ENCODE measurements at places on chromosomes 11 and 22. TPM values are rescaled to one million over a fixed set of nuclear protein-coding genes. Genes with fewer than 3 reads are reported as not detected.
A peak's percentile ranks its signal among the peaks of the same experiment; 100 is the strongest.

DNA sequence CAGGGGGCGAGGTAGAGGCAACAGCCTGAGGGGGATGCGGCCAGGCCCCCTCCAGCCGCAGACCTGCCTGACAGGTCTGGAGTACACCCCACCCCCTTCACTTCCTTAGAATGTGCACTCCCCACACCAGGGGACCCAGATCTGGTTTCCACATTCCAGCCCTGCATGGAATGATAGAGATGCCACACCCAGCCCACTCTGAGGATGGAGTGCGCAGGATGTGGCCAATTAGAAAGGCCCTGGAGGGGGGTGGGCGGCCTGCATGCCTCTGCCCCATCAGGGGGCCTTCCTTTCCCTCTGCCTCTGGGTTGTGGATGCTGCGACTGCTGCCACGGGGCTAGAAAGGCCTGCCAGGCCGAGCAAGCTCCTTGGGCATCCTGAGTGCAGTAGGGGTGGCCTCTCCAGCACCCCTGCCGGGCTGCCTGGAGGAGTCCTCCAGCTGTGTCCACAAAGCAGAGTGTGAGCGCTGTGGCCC is 28.2 kb upstream of the MGAT3 start:
- DNase-seq, result no peak

- peak; percentile 87 for DNase-seq
These were observed 723 bp upstream of the CD82 start for GRCh38 chr11:44564670-44565210.

- no peak for DNase-seq
These were observed 8.4 kb upstream of the MAP6 start for GRCh38 chr11:75677275-75677674.

DNA sequence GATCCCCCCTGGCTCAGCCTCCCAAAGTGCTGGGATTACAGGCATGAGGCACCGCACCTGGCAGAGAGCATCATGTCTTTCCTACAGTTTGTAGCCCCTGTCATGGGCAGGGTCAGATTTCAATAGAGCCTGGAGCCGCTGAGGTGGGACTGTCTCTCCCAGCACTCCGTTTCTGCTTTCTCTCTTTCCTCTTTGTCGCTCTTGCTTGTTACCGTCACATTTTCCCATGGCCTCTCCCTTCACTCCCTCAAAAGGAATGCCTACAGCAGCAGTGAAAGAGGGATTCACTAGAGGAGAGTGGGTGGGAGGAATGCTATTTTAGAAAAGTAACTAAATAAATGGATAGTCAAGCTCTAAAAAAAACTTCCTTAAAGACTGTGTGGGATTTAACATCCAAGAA is 136.7 kb upstream of the TTC12 start:
- DNase-seq, result no peak

- DNase-seq, result no peak
These were observed 30.3 kb upstream of the PRR5 start for GRCh38 chr22:44671742-44672141.

- DNase-seq, result no peak
These were observed 238.0 kb upstream of the PLET1 start for GRCh38 chr11:112498701-112499100.

DNA sequence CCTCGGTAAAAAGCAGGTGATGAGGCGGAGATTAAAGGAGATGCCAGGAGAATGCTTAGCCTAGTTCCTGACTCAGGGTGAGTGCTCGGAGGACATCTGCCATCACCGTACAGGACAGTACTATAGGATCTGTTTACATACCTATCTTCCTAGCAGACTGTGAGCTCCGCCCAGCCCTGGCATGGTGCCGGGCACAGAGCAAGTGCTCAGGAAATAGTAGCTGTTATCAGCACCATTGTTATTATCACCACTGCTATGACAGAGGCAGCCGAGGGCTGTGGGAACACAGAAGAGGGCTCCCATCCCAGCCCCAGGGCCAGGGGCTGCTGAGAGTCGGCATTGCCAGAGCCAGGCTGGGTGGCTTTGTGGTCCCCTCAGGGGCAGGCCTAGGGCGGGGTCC is 642 bp upstream of the SEPTIN3 start:
- no peak for DNase-seq

- peak; percentile 78 for DNase-seq
These were observed 132.1 kb upstream of the BLID start for GRCh38 chr11:122248131-122248530.

DNA sequence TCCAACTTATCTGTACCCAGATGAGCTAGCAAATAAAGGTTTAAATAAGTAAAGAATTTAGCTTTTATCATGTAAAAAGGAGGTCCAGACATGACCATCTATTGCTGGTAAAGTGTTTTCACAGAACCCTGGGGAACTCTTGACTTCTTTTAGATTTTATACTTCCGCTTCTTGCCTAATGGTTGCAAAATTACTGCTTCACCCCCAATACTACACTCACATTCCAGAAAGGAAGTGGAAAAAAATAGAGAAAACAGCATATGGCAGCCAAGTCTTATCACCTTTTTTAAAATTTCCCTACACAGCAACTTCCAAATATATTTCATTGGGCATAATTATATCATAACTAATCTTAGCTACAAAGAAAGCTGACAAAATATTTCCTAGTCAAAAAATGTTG is 12.1 kb downstream of the BBOX1 start:
- no peak for DNase-seq

DNA sequence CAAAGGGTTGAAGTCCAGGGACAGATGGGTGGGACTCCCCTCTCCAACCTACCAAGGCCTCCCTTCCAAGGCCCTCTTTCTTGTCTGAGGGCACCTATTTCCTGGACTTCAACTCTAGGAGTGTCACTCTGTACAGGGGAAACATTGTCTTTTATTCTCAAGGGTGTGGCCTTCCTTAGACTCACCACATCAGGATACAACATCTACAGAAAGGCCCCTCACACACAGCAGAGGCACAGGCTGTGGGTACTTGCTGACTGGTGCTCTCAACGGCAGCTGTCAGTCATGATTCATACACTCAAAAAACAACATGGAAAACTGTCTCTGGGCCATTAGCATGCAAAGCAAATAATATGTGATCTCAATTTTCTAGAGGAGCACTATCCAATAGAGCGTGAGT is 78.0 kb downstream of the RCN1 start:
- no peak for DNase-seq

- DNase-seq, result peak; percentile 80
These were observed 824 bp upstream of the CBX6 start for GRCh38 chr22:38872831-38873248.

GRCh38 chr22:36872084-36872483 is 11.3 kb downstream of the NCF4 start:
- no peak for DNase-seq

DNA sequence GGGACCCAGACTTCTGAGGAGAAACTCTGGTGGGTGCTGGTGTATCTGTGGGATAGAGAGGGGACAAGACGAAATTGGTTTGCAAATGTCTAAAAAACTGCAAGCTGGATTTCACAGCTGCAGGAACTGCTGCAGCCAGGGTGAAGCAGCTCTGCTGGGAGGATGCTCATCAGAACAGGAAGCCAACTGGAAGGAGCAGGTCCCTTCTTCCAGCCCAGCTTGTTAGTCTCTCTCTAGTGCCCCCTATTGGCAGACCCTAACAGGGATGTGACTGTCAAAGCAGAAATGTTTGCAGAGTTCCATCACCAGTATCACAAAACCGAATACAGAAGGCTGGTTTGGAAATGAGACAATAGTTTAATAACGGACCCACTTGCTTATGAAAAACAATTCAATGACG is 74.8 kb upstream of the SLC22A12 start:
- DNase-seq, result no peak

DNA sequence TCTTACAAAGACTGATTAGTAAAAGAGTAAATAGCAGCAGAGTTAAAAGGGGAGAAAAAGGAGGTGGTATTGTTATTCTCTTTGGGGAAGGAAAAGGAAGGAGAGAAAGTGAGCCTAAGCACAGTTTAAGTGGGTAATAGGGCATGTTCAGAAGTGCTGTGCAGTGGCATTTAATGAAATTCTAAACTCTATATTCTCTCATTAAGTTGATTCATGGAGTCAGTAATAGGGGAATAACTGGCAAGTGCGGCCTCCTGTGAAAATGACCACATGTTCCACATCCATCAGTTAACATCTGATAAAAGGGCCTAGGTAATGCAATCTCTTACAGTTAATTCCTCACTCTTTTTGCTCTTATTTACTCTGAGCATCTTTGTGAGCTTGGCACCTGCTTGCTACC is 516.7 kb downstream of the JRKL start:
- DNase-seq, result no peak

DNA sequence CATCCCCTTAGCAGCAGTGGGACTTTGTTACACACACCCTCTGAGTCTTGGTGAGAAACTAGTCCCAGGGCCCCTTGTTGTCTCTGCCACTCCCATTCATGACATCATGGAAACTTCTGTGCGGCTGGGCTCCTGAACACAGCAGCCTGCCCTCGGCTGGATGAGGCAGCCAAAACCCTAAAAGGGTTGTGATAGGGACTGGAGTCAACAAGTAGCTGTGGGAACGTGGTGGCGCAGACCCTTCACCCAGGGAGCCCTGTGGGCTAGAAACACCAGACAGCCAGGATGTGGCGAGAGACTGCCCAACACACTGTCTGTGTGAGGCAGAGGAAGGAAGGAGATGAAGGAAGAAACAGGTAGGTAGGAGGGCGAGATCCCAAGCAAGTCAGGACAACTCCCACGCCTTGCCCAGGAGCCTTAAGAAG is 3.9 kb downstream of the CD3D start:
- DNase-seq, result no peak

GRCh38 chr11:92384358-92384757 is 159.7 kb downstream of the FAT3 start:
- no peak for DNase-seq

- DNase-seq, result peak; percentile 71
These were observed 40.7 kb upstream of the POU2AF1 start for GRCh38 chr11:111419641-111420327.

DNA sequence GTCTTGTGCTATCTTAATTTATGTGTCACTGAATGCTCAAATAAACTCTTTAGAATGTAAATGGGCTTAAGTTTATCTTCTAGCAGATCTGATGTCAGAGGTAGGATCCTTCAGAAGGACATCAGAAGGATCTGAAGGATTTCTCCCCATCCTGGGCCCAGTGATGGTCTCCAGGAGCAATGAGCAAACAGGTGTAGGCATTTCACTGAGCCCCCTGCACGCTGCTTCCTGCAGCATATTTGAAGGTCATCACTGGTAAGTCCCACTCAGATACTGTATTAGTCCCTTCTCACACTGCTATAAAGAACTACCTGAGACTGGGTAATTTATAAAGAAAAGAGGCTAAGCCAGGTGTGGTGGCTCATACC is 4.5 kb downstream of the GSTP1 start:
- DNase-seq, result no peak

- no peak for DNase-seq
These were observed 32.3 kb downstream of the BID start for GRCh38 chr22:17741866-17742526.

GRCh38 chr11:76314741-76315090 is 66.2 kb downstream of the THAP12 start:
- no peak for DNase-seq

DNA sequence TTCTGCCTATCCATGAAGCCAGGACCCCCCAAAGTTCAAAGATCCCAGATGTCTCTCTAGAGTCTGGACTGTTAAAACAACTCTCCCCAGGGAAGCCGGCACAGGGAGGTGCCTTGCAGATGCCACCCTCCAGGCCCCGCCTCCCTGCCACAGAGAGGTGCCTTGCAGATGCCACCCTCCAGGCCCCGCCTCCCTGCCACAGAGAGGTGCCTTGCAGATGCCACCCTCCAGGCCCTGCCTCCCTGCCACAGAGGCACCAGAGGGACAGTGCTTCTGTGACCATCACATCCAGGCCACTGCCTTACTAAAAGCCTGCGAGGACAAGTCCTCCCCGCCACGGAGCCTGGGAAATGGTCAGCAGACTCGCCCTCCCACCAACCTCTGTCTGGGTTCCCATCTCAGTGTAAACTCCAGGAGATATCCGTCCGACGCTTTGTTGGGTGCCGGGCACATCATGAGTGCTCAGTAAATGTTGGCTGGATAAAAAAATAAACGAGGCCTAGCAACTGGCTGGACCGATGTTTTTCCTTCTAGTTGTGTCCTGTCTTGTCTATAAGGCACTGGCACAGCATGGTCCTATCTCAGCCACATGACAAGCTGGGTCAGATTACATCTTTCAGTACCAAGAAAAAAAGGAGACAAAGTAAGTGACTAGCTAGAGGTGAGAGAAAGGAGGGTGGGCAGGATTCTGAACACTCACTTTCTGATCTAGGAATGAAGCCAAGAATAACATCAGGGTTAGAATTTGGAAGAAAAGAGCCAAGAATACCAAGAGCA is 91.2 kb upstream of the CSNK2A3 start:
- no peak for DNase-seq

DNA sequence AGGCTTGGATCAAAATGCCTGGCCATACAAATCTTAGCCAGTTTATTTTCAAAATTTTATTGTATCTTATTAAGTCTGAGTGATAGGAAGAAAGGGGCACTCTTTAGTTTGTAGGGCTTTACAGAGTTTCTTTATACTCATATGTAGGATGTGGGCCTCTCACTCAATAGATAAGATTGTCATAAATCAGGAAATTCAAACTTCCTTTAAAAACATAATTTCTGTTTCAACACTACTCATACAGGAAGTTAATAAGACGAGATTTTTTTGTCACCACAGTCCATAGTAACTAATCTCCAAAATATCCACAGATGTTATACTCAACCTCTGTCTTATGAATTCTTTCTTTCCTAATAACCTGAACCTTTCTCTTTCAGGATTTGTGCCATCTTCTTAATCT is 13.3 kb upstream of the OR56B4 start:
- DNase-seq, result no peak

The SLC22A25 gene
- not detected for total RNA-seq

The COMMD9 gene
- 77.7 TPM for total RNA-seq

The ANO9 gene
- not detected for total RNA-seq

The IL10RA gene
- 2.2 TPM for total RNA-seq

The MS4A15 gene
- not detected for total RNA-seq

The CRYBB3 gene
- total RNA-seq, result not detected

The PANX3 gene
- not detected for total RNA-seq

The CARD18 gene
- not detected for total RNA-seq

The GCAT gene
- total RNA-seq, result 9.7 TPM

The OR4D5 gene
- not detected for total RNA-seq

The CSTF3 gene
- total RNA-seq, result 10.7 TPM

The GAL3ST1 gene
- 1.4 TPM for total RNA-seq

The MED19 gene
- 6.7 TPM for total RNA-seq
